ENCODE measurements at places on chromosomes 2 and 18.
A peak's percentile ranks its signal among the peaks of the same experiment; 100 is the strongest.

GRCh38 chr2:95025406-95026319 lies at the start of gene MAL:
MAL (plus strand) TSS chr2:95025708; CDS start chr2:95025793, 85 bp downstream.
- no peak for DNase-seq

- no peak for DNase-seq
Measured at GRCh38 chr2:232341061-232341738, 37.4 kb upstream of the ALPP start.

GRCh38 chr2:9558948-9559381 lies 3.3 kb upstream of the ADAM17 start:
- DNase-seq = no peak

GRCh38 chr2:71008342-71008741 lies 13.7 kb upstream of the TEX261 start:
- no peak for DNase-seq

GRCh38 chr2:208062961-208063360 lies 37.6 kb upstream of the PLEKHM3 start:
- DNase-seq = no peak

DNA sequence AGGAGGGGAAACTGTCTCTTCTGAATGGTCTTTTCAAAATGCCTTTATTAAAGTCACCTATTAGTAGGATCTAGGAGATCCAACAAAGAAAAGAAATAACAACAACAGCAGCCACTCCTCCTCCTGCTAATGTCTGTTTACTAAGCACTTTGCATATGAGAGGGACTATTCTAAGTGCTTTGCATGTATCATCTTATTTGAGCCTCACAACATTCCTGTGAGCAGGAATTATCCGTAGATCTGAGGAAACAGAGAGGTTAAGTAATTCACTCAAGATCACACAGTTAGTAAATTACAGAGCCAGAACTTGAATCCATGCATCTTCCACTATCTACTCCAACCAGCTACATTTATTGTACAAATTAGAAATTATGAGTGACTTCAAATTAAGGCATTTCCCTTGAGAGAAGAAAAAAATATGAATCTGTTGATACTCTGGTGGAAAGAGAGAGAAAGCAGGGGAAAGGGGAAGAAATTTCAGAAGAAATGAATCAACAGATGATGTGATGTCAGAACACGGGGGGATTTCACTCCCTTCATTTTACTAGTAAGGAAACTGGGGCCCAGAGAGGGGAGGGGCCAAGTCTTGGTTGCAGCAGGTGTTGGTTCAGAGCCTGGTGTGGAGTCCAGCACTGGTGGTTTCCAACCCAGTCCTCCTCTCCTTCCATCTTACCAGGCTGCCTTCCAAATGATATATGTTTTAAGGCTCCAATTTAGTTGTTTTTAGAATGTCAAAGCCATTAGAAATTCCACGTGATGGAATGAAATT lies 49.7 kb downstream of the TSN start:
- DNase-seq = no peak

DNA sequence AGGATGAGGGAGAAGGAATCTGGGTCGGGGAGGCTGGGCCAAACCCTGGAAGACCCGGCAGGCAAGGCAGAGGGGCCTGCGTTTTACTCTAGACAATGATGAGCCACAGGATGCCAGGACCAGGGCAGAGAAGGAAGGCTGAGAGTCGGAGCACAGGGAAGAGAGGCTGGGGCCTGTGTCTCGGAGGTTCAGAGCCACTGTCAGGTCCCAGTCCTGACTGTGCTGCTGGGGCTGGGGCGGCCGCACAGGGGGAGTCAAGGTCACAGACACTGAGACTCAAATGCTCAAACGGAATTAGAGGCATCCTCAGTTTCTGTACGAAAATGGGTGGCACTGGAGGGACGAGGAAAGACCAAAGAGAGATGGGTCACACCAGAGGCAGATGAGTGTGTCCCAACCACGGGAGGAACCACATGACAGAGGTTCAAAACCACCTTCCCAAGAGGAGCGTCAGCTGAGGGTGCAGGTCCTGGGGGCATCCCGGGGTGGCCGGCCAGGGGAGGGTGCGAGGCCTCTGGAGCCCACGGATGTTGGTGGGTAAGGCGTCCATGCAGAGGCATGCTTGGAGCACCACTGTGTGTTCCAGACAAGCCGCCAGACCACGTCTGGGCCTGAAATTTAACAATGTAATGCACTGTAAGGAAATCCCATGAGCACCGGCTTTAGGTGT lies 14.7 kb downstream of the HDAC4 start:
- peak; percentile 7 for DNase-seq

DNA sequence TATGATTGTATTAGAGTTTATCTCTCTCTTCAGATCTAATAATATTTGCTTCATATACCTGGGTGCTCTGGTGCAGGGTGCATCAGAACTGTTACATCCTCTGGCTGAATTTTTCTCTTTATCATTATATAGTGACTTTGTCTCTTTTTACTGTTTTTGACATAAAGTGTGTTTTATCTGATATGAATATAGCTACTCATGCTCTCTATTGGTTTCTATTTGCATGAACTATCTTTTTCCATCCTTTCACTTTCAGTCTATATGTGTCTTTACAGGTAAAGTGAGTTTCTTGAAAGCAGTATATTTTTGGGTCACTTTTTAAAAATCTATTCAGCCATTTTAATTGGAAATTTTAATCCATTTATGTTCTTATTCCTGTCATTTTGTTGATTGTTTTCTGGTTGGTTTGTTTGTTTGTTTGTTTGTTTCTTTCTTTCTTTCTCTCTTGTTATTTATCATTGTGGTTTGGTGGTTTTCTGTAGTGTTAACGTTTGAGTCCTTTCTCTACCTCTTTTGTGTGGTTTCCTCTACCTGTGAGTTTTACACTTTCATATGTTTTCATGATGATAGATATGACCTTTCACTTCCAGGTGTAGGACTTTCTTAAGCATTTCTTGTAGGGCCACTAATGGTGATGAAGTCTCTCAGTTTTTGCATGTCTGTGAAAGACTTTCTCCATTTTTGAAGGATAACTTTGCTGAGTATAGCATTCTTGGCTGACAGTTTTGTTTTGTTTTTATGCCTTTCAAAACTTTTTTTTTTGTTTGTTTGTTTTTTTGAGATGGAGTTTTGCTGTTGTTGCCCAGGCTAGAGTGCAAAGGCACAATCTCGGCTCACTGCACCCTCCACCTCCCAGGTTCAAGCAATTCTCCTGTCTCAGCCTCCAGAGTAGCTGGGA lies 54.9 kb downstream of the CCNT2 start:
- DNase-seq = no peak

DNA sequence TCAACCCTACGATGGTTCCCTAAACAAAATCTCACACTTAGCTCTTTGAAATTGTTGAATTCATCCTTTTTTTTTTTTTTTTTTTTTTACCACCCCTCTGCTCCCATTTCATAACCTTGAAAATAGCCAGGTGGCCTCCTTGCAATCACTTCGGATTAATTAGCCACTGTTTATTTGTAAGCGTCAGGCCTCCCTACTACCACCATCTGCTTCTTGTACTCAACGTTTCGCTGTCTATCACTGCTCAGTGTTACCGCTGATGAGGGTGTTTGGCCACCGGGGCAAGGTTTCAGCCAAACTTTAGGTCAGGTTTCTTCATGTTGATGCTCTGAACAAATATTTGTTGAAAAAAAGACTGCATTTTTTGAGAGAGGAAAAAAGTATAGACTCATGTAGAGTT lies 183.2 kb downstream of the EPHA4 start:
- DNase-seq = no peak

DNA sequence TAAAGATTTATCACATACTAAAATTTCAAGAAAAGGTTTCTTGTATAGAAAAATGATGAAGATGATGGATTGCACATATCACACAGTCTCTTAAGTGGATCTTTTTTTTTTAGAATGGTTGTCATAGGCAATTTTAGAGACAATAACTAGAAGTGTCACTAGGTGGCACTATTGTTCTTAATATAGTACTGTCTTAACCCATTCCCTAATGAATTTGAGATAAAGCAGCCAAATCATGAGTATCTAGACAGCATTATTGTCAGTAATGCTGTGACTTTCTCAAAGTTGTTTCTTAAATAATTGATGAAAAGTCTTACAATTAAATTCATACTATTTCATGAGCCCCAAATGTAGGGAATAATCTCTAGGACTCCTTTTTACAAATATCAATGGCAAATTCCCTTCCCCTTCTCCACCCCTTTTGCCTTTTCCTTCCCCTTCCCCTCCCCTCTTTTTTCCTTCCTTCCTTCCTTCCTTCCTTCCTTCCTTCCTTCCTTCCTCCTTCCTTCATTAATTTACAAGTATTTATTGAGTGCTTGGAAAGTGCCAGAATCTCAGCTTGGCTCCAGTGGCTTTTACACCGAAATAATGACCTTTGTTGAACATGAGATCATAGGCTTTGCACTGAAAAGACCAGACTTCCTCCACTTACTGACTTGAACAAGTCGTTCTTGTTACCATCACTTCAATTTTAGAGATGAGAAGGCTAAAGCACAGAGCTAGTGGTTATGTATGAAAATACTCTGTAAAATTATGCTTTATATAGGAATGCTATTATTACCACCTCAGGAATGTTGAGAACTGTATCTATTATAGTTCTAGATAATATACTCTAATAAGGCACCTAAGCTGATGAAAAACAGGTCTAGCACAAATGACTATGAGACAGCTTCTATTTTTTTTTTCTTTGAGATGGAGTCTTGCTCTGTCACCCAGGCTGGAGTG lies 19.8 kb downstream of the MYL12B start:
- no peak for DNase-seq

GRCh38 chr2:27095745-27096651 lies 9.4 kb downstream of the KHK start:
- DNase-seq = no peak

- no peak for DNase-seq
Measured at GRCh38 chr2:212915121-212915782, 236.2 kb downstream of the IKZF2 start.

DNA sequence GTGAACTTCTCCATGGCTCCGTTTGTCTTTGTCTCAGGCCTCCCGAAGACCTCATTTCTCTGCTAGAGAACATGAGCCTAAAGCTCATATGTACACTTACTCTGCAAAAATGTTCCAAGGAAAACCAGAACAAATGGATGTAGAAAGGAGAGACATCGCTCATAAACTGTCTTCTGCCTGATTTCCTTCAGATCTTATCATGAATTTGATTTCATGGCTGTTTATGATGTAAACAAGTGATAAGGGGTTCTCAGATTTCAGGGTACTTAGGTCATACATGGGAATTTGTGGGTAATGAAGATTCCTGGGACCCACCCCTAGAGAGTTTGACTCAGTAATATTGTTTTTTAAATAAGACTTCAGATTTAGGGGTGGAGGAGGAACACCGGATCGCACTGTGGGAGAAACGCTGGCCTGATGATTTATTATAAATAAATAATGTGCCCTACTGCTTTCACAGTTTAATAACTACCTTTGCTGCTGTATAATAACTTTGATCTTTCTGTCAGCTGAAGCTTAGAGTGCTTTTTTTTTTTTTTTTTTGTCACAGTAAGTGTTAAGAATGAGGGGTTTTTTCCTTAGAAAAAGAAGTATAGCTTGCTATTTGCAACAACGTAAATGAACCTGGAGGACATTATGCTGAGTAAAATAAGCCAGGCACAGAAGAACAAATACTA lies 14.9 kb downstream of the AOX1 start:
- no peak for DNase-seq

- no peak for DNase-seq
Measured at GRCh38 chr2:113234721-113235346, 43.9 kb downstream of the PAX8 start.

- DNase-seq = peak; percentile 61
Measured at GRCh38 chr2:98012561-98012991, 16.8 kb upstream of the TMEM131 start.

- DNase-seq = no peak
Measured at GRCh38 chr18:50757358-50757757, 62.5 kb downstream of the MRO start.

DNA sequence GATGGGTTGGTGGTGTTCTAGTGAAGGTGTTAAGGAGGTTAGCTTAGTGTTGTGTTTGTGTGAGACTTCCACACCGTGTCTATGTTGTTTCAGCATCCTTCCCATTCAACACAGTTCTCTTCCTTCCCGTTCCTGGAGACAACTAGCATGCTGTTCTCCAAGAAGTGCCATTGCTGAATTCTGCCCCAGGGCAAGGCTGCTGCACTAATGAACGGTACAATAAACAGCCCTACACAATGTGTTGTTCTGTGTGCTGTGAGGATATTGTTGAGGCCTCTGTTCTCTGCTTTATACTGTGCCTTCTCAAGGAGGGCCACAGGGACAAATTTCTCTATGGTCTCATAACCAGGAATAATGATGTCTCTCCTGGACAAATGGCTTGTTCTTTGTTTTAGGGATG lies 39.8 kb upstream of the ZEB2 start:
- DNase-seq = no peak

DNA sequence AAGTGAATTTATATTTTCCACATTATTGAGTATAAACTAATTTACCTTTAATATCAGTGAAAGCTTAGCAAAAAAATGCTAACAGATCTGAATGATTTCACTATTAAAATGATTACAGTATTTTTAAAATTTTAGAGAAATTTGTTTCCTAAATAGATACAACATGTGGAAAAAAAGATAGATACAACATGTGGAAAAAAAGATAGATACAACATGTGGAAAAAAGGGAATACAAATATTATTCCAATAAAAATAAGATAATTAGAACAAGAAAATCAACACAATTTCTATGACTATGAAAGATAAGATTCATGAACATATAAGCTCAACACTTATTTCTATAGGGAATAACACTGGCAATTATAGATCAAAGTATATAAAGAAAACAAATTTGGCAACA lies 865.9 kb upstream of the VRK2 start:
- no peak for DNase-seq

DNA sequence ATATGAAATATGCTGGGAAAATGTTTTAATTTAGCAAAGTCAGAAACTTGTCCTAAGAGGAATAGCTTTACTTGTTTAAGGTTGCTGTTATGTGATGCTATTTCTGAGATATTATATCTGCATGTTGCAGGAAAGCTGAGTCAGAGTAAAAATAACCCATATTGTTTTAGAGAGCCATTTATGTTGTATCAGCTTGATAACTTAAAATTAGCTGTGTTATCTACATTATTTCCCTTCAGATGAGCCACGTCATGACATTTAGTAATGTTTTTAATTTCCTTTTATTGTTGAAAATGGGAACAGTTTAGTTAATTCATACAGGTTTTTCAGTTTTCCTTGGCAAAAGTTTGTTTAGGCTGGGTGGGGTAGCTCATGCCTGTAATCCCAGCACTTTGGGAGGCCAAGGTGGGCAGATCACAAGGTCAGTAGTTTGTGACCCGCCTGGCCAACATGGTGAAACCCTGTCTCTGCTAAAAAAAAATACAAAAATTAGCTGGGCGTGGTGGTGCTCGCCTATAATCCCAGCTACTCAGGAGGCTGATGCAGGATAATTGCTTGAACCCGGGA lies 55.8 kb downstream of the TTC27 start:
- DNase-seq = no peak
